NAMALWA (cell line): ENCODE measurements at places on chromosomes 6 and 20.
A peak's percentile ranks its signal among the peaks of the same experiment; 100 is the strongest.

GRCh38 chr6:13653296-13653695 lies 38.2 kb downstream of the NOL7 start:
- no peak for DNase-seq

DNA sequence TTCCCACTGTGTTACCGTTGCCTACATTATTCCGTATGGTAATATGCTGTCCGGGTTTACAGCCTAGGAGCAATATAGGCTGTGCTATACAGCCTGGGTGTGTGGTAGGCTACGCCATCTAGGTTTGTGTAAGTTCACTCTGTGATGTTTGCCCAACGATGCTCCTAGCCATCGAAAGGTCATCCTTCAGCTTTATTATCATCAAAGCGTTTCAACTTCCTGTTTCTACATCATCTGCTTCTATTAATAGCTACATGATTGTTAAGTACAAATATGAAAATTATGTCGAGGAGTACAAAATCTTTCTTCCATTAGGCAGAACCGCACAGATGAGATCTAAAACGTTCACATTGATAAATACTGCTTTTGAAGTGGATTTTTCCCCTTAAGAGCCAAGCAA lies 69.9 kb downstream of the PPP1R14C start:
- DNase-seq: peak; percentile 9

DNA sequence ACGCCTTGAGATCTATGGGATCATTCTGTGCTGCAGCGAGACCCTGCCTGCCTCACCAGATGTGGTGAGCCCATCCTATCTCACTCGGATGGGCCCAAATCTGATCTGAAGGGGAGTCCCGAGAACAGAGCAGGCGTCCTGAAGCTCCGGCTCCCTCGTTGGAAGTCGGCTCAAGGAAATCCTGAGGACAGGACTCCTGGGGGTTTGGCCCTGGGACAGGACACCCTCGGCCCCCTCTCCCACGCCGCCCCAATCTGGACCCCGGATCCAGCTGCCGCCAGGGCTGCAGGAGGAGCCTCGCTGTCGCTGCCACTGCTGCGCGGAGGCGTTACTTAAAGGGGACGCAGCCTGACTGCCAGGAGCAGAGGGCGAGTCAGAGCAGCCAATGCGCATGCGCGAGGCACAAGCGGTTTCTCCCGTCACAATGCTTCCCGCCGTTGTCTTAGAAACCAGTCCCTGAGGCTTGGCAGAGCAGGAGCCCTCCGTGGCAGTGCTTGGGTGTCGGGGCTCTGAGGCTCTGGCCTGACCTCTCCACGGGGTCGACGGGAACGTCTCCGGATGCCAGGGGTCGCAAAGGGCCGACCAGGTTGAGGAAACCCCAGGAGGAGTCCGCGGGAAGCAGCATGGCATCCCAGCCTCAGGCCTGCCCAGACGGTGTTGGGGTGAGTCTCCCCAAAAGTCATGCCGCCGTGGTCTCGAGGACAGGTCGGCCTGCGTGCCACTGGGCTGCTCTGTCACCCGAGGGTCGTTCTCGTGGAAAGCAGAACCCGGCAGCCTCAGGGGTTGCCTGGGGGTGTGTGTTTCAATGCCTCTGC lies 1567.8 kb upstream of the DEFB115 start:
- no peak for DNase-seq

DNA sequence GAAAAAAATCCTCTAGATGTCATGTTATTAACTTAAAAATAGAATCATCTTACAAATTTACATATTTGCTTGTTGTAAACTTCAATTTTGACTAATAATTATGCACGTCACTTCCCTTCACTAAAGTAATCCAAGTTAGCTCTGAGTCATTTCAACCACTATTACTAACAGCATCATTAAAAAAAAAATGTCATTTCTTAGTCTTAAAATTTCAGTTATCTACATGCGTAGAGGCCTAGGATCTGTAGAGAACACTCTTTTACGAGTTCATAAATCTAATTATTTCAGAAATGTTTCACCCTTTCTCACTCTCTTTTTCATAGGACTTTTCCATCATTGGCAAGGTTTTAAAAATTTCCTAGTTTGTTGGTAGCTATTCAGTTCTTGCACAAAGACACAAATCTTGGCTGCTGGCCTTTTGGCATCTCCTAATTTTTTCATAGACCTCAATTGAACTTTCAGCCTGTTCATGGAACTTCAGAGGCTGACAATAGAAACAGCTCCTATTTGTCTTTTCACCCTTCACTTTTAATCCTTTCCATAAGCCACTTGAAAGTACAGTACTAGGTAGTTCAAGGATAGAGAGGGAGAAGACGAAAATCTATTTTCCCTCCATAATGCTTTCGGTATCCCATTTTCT lies 61.5 kb downstream of the OGFRL1 start:
- DNase-seq: no peak
